AG04450 (cell line): ENCODE measurements at places on chromosomes 4 and X. TPM values are rescaled to one million over a fixed set of nuclear protein-coding genes. Genes with fewer than 3 reads are reported as not detected.

PABPC5 gene
- polyA plus RNA-seq = 0.93 and 1.1 TPM in 2 replicates

RNF212 gene
- 0.52 and 0.88 TPM in 2 replicates for polyA plus RNA-seq

CENPU gene
- 6.3 and 8.0 TPM in 2 replicates for polyA plus RNA-seq

MND1 gene
- polyA plus RNA-seq = 0.97 and 2.2 TPM in 2 replicates

KLHL4 gene
- polyA plus RNA-seq = 0.17 and 0.33 TPM in 2 replicates

CHST7 gene
- polyA plus RNA-seq = 2.1 and 2.3 TPM in 2 replicates
